T-helper 1 cell treated with Interleukin-12 subunit alpha and Interleukin-12 subunit beta and Interleukin-4 antibody, amounts not matched to agents 30 ng/mL and 1 ng/mL, for 36 hours (primary cell): ENCODE measurements at places on chromosomes 2 and 18. TPM values are rescaled to one million over a fixed set of nuclear protein-coding genes. Genes with fewer than 3 reads are reported as not detected.

FNDC4 gene
- not detected in 2 replicates for total RNA-seq

TMEM37 gene
- not detected in 2 replicates for total RNA-seq

MOCOS gene
- 0.17 TPM in 2 replicates for total RNA-seq

AQP12B gene
- not detected in 2 replicates for total RNA-seq

PLCD4 gene
- 0.49 and 0.64 TPM in 2 replicates for total RNA-seq

MC5R gene
- total RNA-seq: 0.15 TPM in 1 of 2 replicates, not detected in the other

ALK gene
- not detected in 2 replicates for total RNA-seq

TMEM163 gene
- 0.29 and 0.76 TPM in 2 replicates for total RNA-seq

DSG4 gene
- not detected in 2 replicates for total RNA-seq

IL36G gene
- total RNA-seq: 0.29 TPM in 1 of 2 replicates, not detected in the other

CD8B gene
- 1.0 and 2.8 TPM in 2 replicates for total RNA-seq

STARD6 gene
- 0.27 TPM in 1 of 2 replicates, not detected in the other for total RNA-seq

PTPRN gene
- not detected in 2 replicates for total RNA-seq

LIMS2 gene
- 12.4 and 13.9 TPM in 2 replicates for total RNA-seq

LBX2 gene
- total RNA-seq: 0.42 and 0.98 TPM in 2 replicates

RNF149 gene
- total RNA-seq: 113 and 117 TPM in 2 replicates

GPR39 gene
- not detected in 2 replicates for total RNA-seq

RGPD4 gene
- total RNA-seq: 0.05 TPM in 1 of 2 replicates, not detected in the other

DCC gene
- not detected in 2 replicates for total RNA-seq

DLGAP1 gene
- 0.44 and 0.86 TPM in 2 replicates for total RNA-seq

FSHR gene
- total RNA-seq: not detected in 2 replicates

GREB1 gene
- 0.12 and 0.27 TPM in 2 replicates for total RNA-seq

BBS5 gene
- 2.2 and 2.3 TPM in 2 replicates for total RNA-seq

SSB gene
- total RNA-seq: 82.4 and 86.4 TPM in 2 replicates

DPY30 gene
- total RNA-seq: 53.3 and 59.3 TPM in 2 replicates

SLC25A12 gene
- total RNA-seq: 33.9 TPM in 2 replicates

POTEC gene
- total RNA-seq: not detected in 2 replicates

ITPRID2 gene
- 42.6 and 48.1 TPM in 2 replicates for total RNA-seq

C1QL2 gene
- not detected in 2 replicates for total RNA-seq

PXDN gene
- 0.66 and 2.5 TPM in 2 replicates for total RNA-seq

REG1B gene
- total RNA-seq: not detected in 2 replicates

M1AP gene
- total RNA-seq: not detected in 2 replicates

OR6B2 gene
- not detected in 2 replicates for total RNA-seq
